ENCODE measurements at places on chromosomes 2 and 18. TPM values are rescaled to one million over a fixed set of nuclear protein-coding genes. Genes with fewer than 3 reads are reported as not detected.

DNA sequence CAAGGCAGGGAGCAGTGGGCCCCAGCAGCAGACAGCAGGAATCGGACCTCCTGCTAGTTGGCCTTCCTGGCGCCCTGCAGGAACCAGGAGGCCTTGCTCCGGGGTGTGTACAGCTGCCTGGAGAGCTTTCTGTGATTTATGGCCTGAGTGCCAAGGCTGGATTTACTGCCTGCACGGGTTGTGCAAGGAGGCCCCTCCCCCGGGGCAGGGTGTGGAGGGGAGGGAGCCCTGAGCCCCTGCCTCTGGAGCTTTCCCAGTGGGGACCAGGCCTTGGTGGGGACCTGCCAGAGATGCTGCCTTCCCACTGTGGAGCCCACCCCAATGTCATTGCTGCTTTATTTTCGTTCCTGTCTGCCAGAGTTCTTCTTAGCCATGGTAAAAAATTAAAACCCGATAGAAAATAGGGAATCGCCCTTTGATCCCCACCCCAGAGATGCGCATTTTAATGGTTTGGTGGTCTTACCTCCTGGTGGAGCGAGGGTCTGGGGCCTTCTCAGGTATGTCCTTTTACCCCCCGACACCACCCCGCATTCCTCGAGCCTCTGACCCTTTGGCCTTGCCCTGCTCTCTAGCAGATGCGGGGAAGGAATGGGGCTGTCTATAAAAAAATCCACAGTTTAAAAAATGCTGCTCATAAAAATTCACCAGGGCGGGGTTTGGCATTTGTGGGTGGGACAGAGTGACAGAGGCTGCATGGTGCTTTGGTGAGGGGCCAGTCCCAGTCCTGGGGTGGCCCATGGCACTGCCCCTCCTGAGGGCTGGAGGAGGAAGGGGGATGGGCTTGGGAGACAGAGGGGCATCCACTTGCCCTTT lies 6.9 kb upstream of the RALB start:
- peak; percentile 72 for DNase-seq
- H3K27ac ChIP-seq = peak overlapping the region; percentile 33
- no peaks in the 10 kb centered on the region for H3K27me3 ChIP-seq
- H3K36me3 ChIP-seq = no peaks in the 10 kb centered on the region
- H3K4me1 ChIP-seq = peaks cover 7% of the 10 kb centered on the region

DNA sequence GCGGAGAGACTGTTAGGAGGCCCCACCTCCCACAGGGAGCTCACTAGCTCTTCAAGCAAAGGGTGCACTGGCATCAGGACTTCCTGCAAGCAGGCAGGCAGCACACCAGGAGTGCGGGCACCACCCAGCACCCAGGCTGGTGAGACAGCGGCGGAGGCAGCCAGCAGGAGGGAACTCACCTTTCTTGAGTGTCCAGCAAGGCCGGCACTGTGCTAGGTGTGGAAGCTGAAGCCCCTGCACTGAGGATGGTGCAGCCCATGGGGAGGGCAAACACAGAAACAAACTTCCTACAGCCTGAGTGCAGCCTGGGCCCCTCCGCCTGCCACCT lies 100.7 kb upstream of the ID2 start:
- DNase-seq = no peak
- H3K4me1 ChIP-seq = no peaks in the 10 kb centered on the region
- no peak overlapping the region for H3K27ac ChIP-seq
- H3K4me3 ChIP-seq = no peak overlapping the region
- H3K36me3 ChIP-seq = no peaks in the 10 kb centered on the region

- H3K4me3 ChIP-seq = no peak overlapping the region
- H3K27me3 ChIP-seq = no peaks in the 10 kb centered on the region
- no peaks in the 10 kb centered on the region for H3K36me3 ChIP-seq
- DNase-seq = no peak
Measured at GRCh38 chr2:2938481-2938880, 439.1 kb downstream of the EIPR1 start.

GRCh38 chr2:10947446-10948187 lies 35.9 kb downstream of the KCNF1 start:
- no peak for DNase-seq
- H3K36me3 ChIP-seq = no peaks in the 10 kb centered on the region
- no peak overlapping the region for H3K4me3 ChIP-seq

DNA sequence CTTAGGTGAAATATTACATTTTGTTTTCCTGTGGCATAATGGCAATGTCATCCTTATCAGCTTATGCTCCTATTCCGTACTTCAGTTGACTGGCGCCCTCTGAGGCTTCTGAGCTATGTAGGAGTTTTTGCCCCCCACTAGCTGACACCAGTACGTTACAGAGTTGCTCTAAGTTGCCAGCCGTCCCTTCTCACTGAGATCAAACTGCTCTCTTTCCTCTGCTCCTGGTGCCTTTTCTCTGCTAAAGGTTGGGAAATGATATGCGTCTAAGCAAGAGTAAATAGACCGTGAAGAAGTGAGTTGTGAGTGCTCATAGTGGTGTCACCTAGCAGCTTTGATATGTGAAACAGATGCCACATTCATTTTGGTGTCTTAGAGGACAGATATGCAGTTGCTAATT lies 99.2 kb downstream of the RAPGEF4 start:
- H3K27me3 ChIP-seq = no peaks in the 10 kb centered on the region
- no peak for DNase-seq
- H3K4me3 ChIP-seq = no peak overlapping the region
- H3K36me3 ChIP-seq = no peaks in the 10 kb centered on the region
- no peak overlapping the region for H3K27ac ChIP-seq

LHCGR gene
- total RNA-seq = not detected

- H3K36me3 ChIP-seq = no peaks in the 10 kb centered on the region
- DNase-seq = no peak
- peaks cover 4% of the 10 kb centered on the region for H3K4me1 ChIP-seq
- H3K27ac ChIP-seq = peak overlapping the region; percentile 44
Measured at GRCh38 chr2:71499691-71500090, 46.3 kb downstream of the DYSF start.

- no peaks in the 10 kb centered on the region for H3K27me3 ChIP-seq
- DNase-seq = no peak
- no peaks in the 10 kb centered on the region for H3K4me1 ChIP-seq
- no peak overlapping the region for H3K27ac ChIP-seq
Measured at GRCh38 chr2:8663997-8664396, 17.9 kb upstream of the ID2 start.

- no peaks in the 10 kb centered on the region for H3K4me1 ChIP-seq
- no peaks in the 10 kb centered on the region for H3K27me3 ChIP-seq
- no peaks in the 10 kb centered on the region for H3K36me3 ChIP-seq
- no peak for DNase-seq
- H3K27ac ChIP-seq = no peak overlapping the region
- H3K4me3 ChIP-seq = no peak overlapping the region
Measured at GRCh38 chr2:82665691-82666090, 1793.4 kb downstream of the SUCLG1 start.

GRCh38 chr2:44772131-44772530 lies 169.4 kb upstream of the SIX3 start:
- no peak overlapping the region for H3K4me3 ChIP-seq
- H3K4me1 ChIP-seq = no peaks in the 10 kb centered on the region
- no peaks in the 10 kb centered on the region for H3K27me3 ChIP-seq
- no peak overlapping the region for H3K27ac ChIP-seq

GRCh38 chr2:201532686-201533304 lies 81.3 kb downstream of the STRADB start:
- H3K27me3 ChIP-seq = no peaks in the 10 kb centered on the region
- H3K4me1 ChIP-seq = no peaks in the 10 kb centered on the region
- no peaks in the 10 kb centered on the region for H3K36me3 ChIP-seq
- H3K27ac ChIP-seq = no peak overlapping the region
- no peak overlapping the region for H3K4me3 ChIP-seq
- no peak for DNase-seq

LYG2 gene
- not detected for total RNA-seq

TUBA3E gene
- total RNA-seq = not detected

DNA sequence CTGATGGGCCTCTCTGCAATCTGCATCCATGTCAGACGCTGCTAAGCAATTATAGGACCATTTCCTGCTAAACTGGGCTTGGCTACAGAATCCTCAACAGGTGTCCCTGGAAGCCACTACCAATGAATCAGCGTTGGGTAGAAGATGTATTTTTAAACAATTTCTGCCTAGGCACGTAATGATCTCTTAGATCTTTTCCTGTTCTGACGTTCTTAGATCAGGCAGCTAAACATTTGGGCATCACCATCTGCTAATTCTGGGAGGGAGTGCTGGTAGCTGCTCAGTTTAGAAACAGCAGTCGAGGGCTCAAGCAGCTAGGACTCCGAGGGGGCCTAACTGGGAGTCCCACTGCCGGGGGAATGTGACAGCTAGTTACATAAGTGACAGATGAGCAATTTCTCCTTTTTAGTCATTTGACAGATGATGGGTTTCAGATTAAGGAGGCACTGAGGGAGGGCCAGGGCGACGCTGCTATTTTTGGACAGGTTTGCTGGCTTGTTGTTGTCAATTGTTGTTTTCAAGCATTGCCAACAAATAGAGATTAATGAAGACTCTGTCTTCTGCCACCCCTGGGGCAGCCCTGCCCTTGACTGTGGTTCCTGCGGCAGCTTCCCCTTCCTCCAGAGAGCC lies 92.7 kb downstream of the MRO start:
- no peaks in the 10 kb centered on the region for H3K4me1 ChIP-seq
- H3K4me3 ChIP-seq = no peak overlapping the region
- no peak overlapping the region for H3K27ac ChIP-seq
- no peaks in the 10 kb centered on the region for H3K36me3 ChIP-seq

DNA sequence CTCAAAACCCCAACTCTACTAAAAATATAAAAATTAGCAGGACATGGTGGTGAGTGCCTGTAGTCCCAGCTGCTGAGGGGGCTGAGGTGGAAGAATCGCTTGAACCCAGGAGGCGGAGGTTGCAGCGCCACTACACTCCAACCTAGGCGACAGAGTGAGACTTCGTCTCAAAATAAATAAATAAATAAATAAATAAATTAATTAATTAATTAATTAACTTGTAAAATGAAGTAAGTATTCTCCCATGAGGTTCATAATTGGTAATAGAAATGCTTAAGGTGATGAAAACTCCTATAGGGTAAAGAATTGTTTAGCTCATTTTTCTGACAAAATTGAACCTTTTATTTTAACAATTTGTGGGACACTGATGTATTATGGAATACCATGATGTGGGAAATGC lies 230.8 kb downstream of the TMEM182 start:
- no peak overlapping the region for H3K27ac ChIP-seq
- H3K4me3 ChIP-seq = no peak overlapping the region
- DNase-seq = no peak
- no peaks in the 10 kb centered on the region for H3K36me3 ChIP-seq
- H3K27me3 ChIP-seq = no peaks in the 10 kb centered on the region

GRCh38 chr18:69596345-69596744 lies 195.7 kb downstream of the DOK6 start:
- no peaks in the 10 kb centered on the region for H3K4me1 ChIP-seq
- H3K27me3 ChIP-seq = no peaks in the 10 kb centered on the region
- H3K36me3 ChIP-seq = no peaks in the 10 kb centered on the region
- no peak overlapping the region for H3K4me3 ChIP-seq
- no peak overlapping the region for H3K27ac ChIP-seq
